CD8-positive, alpha-beta T cell (primary cell): ENCODE measurements at places on chromosomes 11 and 22.

GRCh38 chr11:133723056-133723455 is 122.3 kb downstream of the SPATA19 start:
- DNase-seq: no peak

DNA sequence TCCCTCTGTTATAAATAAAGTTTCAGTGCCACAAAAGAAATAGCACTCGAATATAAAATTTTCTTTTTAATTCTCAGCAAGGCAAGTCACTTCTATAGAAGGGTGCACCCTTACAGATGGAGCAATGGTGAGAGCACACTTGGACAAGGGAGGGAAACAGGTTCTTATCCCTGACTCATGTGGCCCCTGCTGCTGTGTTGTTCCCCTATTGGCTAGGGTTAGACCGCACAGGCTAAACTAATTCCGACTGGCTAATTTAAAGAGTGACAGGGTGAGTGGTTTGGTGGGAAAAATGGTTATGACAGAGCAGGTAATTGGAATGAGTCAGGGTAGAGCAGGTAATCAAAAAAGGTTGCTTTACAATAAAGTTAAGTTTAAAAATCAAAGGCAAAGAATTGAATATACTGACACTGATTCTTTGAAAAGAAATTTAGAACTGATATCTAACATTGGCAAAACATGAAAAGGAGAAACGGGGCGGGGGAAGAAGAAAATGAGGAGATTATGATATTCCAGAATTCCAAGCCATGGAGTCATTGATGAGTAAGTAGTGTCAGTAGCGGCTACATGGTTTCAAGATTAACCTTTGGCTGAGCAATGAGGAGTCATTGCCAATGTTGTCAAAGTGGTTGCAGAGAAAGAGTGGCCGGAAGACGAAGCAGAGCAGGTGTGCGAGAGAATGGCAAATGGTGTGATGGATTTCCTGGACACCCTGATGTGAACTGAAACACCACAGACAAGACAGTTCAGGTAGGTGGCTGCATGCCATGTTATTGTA is 48.4 kb upstream of the MRGPRX1 start:
- no peak for DNase-seq

- DNase-seq: no peak
Measured at GRCh38 chr11:101576456-101576855, 7.4 kb downstream of the TRPC6 start.

- no peak for DNase-seq
Measured at GRCh38 chr11:72719144-72719543, 33.1 kb downstream of the ARAP1 start.

DNA sequence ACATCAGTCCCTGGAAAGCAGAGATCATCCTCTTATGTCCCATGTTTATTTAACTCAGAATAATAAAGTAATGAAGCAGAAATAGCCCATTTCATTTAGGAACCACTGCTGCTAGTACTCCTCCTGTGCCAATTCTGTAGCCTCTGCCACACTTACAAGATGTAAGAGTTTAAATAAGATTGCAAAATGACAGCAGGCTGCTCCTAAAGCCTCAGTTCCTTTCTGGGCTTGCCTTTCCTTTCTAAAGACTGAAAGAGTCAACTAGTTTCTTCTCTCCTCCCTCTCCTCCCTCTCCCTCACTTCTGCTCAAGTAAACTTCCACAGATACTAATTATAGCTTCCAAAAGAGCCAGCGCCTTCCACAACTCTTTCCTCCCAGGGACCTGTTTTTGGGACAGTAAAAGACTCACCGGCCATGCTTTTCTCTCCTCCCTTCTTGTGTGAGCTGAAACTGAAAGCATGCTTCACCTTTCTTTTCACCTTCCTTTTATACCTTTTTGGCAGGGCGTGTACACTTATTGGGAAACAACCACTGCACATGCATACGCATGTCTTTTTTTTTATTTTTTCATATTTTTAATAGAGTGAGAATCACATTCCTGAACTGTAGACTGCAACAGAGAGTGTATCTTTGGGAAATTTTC is 26.1 kb upstream of the CARD16 start:
- DNase-seq: no peak

- no peak for DNase-seq
Measured at GRCh38 chr11:15764948-15765347, 591.4 kb downstream of the SOX6 start.
